ENCODE measurements at places on chromosomes 13 and 19.

GRCh38 chr19:53308339-53308811, 25.2 kb upstream of the ZNF845 start:
- DNase-seq = peak; percentile 30

DNA sequence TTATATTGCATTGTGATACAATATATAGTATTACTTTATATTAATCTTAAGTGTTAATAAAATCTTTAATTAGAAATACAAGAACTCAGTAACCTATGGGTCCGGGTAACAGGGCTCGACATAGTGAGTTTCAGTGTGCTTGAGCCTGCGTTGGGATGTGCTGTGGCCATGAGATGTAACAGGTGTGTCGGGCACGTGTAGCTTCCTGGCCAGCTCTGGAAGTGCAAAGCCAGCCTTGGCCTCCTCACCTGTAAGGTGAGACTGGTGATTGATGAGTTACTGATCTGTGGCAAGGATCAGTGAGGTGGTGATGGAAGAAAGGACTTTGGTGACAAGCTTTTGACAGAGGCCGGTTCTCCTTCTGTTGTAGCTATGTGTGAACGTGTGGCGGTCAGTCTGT, 19.2 kb downstream of the ATP4B start:
- no peak for DNase-seq

DNA sequence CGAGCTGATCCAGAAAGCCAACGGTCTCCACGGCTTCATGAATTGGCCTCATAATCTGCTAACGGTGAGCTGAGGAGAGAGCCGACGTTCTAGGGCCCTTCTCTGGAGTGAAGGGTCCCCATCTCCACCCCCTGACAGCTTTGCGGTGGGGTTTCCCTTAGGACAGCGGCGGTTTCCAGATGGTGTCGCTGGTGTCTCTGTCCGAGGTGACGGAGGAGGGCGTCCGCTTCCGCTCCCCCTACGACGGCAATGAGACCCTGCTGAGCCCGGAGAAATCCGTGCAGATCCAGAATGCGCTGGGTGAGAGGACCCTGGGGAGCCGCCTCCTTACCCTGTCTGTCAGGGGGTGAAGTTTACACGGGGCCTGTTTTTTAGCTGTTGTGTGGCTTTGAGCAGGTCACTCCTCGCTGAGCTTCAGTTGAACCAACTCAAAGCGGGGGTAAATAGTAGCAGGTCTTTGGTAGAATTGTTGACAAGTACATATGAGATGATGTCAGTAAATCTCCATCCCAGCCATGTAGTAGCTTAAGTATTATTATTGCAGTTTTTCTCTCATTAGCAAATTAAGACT, 801 bp downstream of the QTRT1 start:
- DNase-seq = no peak

- no peak for DNase-seq
Observed at GRCh38 chr13:24606486-24607170, 73.6 kb upstream of the ATP12A start.

- DNase-seq = no peak
Observed at GRCh38 chr13:71169180-71169579, 697.8 kb downstream of the DACH1 start.

DNA sequence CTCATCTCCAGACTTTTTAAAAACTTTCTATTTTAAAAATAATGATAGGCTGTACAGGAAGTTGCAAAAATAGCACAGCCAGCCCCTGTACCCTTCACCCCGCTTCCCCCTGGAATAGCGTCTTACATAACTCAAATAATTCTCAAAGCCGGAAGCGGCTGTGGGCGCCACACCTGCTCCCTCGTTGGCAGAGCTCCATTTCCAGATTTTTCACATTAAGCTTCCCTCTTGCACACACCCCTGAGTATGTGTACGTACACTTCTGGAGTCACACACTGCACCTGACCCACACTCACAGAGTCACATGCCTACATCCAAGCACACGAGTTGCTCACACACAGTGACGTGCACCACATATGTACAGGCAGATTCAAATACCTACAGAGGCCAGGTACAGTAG, 24.9 kb upstream of the DPP9 start:
- DNase-seq = no peak

DNA sequence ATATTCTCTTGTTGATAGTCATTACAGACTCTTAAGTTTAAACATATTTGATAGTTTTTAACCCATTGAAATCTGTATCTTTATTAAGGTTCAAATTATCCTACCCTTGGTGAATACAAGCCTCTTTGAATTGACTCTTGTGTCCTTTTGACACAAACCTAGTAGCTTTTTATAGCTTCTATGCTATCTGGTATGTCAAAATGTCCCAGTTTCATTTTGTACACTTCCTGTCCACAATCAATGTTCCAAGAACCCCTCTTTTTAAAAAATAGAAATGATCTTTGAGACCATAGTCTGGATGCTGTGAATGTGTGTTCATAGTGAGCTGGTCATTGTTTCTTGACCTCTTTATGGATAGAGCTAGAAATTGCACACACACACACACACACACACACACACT, 39.2 kb upstream of the FGF14 start:
- no peak for DNase-seq

GRCh38 chr19:31338069-31338776, 11.0 kb downstream of the TSHZ3 start:
- DNase-seq = no peak

DNA sequence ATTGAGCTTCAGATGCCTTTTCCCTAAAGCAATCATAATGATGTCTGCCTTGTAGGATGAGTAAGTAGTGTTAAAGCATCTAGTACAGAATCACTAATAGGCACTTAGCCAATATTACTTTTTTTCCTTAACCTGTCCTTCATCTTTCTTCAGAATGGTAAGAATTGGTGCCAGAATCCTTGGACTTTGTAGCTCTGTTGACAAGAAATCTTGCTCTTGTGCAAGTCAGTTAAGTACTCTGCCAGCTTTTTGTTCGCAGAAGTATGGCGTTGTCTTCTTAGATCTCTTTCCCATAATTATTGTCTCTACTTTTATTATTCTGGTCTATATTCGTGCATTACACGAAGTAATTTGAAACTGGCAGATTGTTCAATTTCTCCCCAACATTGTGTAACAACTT, 554.5 kb downstream of the PCDH9 start:
- no peak for DNase-seq

DNA sequence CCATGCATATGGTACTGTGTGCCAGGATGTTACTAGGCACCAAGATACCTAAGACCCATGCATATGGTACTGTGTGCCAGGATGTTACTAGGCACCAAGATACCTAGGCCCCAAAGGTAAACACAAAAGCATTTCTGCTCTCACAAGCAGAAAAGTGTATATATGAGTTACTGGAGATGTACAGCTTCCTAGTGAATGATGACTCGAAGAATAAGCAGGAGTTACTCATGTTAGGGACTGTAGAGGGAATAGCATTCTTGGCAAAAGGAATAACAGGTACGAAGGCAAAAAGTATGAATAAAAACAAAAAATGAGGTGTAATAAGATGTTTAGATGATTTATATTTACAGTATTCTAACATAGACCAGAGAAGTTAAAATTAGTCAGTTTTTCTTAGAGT, 383.7 kb downstream of the DIAPH3 start:
- DNase-seq = no peak

GRCh38 chr19:48196933-48197665, 26.6 kb downstream of the ZSWIM9 start:
- no peak for DNase-seq

- DNase-seq = no peak
Observed at GRCh38 chr19:17323300-17323963, 11.2 kb downstream of the ANO8 start.
